ENCODE measurements at places on chromosomes 16 and 17. TPM values are rescaled to one million over a fixed set of nuclear protein-coding genes. Genes with fewer than 3 reads are reported as not detected.

DNA sequence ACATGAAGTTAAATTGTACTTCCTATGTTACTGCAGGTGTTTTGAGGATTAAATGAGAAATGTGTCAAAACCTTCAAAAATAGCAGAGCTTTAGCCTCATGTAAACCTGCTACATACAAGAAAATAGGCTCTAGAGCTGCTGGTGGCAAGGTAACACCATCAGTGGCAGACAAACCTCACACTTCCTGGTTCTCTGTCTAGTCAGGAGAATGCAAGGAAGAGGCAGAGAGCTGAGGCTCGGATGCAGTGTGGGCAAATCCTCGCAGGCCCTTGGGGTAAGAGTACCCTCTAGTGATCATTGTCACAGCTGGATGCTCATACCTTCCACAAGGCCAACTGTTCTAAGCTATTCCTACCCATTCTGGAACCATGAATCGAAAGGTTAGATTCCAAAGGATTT is 14.2 kb downstream of the CIAPIN1 start:
- DNase-seq: no peak

DNA sequence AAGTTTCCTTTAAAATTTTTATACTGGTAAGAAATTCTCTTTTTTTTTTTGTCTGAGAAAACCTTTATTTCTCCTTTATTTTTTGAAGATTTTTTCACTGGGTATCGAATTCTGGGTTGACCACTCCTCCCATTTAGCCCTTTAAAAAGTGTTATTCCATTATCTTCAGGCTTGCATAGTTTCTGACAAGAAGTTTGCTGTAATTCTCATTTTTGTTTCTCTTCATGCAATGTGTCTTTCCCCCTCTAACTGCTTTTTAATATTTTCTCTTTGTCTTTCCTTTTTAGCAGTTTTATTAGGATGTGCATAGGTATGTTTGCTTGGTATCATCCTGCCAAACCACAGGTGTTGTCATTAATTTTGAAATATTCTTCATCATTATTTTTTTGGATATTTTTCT is 67.7 kb upstream of the GOT2 start:
- no peak for DNase-seq

DNA sequence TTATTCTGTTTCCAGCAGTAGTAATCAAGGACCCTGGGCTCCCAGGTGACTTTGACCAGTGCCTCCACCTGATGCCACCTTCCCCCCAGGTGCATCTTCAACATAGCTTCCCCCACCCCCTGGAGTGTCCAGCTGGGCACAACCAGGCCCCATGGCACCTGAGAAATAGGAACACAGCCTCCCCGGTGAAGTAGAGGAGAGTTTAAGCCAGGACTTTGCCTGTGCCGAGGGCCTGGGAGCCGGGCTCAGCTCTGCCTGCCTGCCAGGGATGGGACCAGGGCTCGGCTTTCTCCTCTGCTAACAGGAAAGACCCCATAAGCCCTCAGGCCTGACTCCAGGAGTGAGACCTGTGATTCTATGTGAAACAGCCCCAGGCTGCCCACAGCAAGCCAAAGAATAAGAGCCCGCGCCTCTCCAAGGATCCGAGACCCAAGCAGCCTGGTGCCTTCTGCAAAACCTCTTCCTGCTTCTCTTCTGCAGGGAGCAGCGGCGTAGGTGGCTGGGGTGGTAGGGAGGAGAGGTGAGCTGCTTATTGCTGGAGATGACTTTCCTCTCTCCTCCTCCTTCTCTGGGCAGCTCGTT is 16.4 kb upstream of the RBFOX3 start:
- no peak for DNase-seq

DNA sequence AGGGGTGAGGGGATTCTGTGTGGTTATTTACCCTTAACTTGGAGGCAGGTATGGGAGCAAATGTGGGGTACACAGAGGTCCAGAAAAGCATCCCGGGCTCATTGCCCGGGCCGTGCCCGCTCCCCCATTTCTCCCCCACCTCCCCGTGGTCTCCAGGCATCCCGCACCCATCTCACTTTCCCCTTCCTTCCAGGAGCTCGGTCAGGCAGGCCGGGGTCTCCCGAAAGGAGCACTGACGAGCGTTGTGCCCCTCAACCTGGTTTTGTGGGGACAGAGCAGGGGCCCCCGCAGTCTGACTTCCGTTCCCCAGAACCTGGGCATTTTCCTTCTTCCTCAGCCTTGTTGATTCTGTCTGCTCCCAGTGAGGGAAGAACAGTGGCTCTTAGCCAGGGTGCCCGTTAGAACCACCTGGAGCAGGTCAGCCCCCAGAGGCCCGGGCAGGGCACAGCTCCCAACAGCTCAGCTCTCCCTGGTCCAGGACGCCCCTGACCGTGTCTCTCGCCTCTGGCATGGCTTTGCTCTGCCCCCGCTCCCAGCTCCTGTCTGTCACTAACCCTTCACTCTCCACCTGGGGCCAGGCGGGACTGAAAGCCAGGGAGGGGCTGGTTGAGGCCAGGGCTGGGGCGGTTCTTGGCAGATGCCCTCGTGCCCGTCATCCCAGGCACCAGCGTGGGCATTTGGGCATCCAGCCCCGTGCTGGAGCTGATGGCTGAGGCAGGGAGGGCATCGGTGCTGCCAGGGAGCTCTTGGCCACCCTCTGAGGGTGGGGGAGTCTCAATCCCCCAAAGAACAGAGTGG is 12.5 kb upstream of the NUDT16L1 start:
- DNase-seq: no peak

GRCh38 chr16:50430076-50430475 is 61.3 kb upstream of the BRD7 start:
- no peak for DNase-seq

Gene ST6GALNAC1
- polyA plus RNA-seq: 3.1 TPM

DNA sequence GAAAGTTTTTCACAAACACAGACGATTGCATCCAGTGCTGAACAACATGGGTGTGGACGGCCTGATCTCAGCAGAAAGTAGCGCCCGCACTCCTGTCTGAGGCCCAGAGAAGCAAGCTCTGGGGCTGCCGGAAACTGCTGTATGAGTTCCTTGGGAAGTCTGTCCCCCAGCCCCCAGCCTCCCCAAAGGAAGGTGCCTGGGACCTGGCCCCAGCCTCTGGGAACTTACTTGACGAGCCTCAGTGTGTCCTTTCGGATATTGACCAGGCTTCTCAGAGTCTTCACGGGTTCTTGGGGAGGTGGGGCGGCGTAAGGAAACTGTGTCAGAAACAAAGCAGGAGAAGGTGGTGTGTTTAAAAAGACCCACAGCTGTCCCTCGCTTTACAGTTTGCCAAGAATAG is 32.4 kb upstream of the FOXJ1 start:
- DNase-seq: no peak

- no peak for DNase-seq
These were observed 7.6 kb upstream of the PKMYT1 start for GRCh38 chr16:2987833-2988232.

DNA sequence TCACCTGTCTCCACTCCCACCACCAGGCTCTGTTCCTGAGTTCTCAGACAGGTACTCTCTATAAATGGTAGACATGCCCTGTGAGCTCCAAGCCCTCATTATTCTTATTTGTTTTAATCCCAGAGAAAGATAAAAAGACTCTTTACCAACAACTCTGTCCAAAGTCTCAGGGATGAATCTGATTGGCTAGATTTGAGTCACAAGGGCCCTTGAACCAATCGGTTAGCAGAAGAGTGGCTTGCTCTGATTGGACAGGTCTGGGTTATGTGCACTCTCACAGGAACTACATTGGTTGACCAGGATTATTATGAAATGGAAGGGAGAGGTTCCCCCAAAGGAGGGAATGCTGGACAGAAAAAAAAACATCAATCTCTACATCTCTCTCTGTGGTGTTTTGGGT is 7.5 kb downstream of the COTL1 start:
- DNase-seq: no peak

- no peak for DNase-seq
These were observed 222.9 kb upstream of the ASIC2 start for GRCh38 chr17:33515974-33516373.

Gene CIBAR2
- polyA plus RNA-seq: not detected

- DNase-seq: no peak
These were observed 77.1 kb downstream of the PRKCA start for GRCh38 chr17:66379544-66379943.

- DNase-seq: peak; percentile 2
These were observed 47.3 kb upstream of the ALOX12 start for GRCh38 chr17:6948562-6948961.

Gene SKAP1
- polyA plus RNA-seq: 0.34 TPM

DNA sequence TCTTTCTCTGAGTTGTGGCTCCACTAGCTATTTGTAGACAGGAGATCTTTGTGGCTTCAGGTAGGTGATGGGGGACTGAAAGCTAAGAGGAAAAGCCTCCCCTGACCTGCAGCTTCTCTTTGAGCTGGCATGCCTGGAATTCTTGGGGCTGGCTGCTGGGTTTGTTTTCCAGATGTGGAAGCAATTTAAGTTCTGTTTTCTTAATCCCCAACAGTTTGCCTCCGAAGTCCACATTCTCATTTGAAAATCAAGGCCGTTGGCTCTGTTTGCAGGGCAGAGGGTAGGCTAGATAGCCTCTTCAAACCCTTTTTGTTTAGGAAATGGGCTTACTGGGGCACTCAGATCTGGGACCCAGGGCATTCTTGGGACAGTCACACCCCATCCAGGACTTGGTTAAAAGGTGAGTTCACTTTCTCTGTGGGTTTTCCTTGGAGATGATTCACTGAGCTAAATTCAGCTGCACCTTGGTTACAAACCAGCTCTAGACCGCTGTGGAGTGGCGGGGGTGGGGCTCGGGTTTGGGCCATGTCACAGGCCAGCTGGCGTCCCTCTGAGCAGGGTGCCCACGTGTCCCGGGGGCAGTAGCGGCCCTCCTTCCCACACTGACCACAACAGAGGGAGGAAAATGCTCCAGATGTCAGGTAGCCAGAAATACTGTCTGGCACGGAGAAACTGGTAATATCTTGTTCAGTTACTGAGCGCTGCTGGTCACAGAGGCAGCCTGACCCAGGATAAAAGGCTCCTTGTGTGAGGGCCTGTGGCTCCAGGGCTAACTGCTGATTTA is 108.5 kb downstream of the RAB11FIP4 start:
- peak; percentile 34 for DNase-seq

GRCh38 chr16:15795615-15796014 is 61.2 kb downstream of the MYH11 start:
- no peak for DNase-seq

DNA sequence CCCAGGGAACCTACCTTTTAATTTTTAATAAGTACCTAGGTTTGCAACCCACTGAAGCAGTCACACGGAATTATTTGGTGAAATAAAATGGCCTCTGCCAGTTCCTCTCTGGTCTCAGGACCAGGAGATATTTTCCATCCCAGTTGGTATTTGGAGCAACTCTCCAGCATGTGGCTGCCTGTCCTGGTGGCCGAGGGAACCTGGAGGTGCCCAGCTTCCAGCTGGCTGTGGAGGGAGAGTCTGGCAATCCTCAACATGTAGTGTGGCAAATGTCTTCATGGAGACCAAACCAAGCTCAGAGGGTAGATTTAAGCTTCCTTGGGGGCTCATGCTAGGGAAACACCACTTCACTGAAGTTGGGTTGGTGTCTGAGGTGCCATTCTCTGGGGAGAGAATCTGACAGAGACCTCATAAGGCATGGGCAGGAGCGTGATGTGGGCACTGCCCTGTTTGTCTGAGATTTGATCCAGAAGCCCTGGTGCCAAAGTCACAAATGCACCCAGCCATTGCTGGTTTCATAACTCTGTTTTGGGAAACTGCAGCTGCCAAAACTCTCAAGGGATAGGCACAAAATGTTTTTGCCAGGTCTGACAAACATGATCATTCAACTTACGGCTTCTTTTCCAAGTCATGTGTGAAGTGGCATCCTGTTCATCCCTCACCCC is 2.8 kb downstream of the MT1X start:
- DNase-seq: no peak

Gene CA5A
- polyA plus RNA-seq: 0.13 TPM

Gene HOXB2
- polyA plus RNA-seq: 11.9 TPM

GRCh38 chr17:57577751-57578607 is 167.1 kb downstream of the CCDC182 start:
- DNase-seq: no peak

DNA sequence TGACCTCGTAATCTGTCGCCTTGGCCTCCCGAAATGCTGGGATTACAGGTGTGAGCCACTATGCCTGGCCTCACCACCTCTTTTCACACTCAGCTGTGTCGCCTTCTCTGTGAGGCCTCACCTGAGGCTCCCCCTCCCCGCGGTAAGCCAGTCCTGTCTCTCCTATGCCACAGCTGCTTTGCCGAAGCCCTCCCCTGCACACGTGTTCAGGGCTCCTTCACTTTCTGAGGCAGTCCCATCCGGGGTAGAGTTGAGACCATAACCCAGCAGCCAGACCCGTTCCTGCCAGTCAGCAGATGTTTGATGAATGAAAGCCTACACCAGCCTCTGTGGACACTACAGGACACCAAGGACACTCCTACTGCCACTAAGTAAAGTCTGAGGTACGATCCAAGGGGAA is 10.6 kb downstream of the USP7 start:
- no peak for DNase-seq

GRCh38 chr17:29982991-29983653 is 41.7 kb downstream of the EFCAB5 start:
- no peak for DNase-seq

DNA sequence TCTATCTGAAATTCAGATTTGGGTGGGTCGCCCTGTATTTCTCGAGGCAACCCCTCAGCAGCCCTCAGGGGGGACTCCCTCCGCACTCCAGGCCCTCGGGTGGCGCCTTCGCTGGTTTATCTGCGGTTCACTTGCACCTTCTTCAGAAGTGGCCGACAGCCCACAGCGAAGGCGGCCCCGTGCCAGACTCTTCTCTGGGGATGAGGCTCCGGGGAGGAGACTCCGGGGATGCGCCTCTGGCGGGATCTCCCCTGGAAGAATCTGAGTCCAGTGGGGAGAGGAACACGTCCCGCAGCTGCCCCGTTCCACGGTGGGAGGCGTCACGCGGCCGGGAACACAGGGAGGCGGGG is 63.9 kb upstream of the DNAJA2 start:
- no peak for DNase-seq

- no peak for DNase-seq
These were observed 64.8 kb upstream of the C17orf78 start for GRCh38 chr17:37310940-37311339.

Gene ORC6
- 5.9 TPM for polyA plus RNA-seq

Gene CCL4
- not detected for polyA plus RNA-seq

DNA sequence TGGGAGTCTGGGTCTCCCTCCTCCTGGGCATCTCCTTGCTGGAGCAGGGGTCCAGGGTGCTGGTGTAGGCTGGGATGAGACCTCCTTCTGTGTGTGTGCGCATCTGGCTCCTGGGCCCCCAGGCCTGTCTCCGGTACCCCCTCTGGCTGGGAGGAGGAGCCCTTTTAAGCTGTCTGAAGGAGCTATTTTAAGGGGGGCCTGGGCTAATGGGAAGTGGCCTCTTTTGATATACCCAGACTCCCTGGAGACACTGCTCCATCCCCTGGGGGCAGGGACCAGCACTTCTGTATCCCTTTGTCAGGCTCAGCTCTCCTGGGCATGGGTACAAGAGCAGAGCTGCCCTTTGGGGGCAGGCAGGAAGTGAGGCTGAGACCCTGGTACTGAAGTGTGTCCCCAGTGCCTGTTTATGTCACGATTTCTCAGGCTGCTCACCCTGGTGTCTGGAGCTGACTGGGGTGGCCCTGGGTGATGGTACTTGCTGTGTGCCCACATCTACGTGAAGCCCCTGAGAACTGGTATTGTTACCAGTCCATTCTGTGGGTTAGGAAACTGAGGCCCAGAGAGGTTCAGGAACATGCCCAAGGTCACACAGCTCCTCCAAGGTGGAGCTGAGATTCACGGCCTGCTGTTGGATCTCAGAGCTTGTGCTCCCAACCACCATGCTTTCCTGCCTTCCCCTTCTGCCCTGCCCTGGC is 6.5 kb downstream of the ADCY7 start:
- no peak for DNase-seq

GRCh38 chr17:199806-200545 is 18.5 kb upstream of the DOC2B start:
- no peak for DNase-seq

Gene ERN2
- not detected for polyA plus RNA-seq

Gene LPO
- polyA plus RNA-seq: not detected

Gene NECAB2
- polyA plus RNA-seq: 0.27 TPM
